Stimulated activated CD8-positive, alpha-beta memory T cell treated with anti-CD3 and anti-CD28 coated beads, Interleukin-15, amount 100 ng/mL, for 1 hour (primary cell): ENCODE measurements at places on chromosomes 16 and 17.

DNA sequence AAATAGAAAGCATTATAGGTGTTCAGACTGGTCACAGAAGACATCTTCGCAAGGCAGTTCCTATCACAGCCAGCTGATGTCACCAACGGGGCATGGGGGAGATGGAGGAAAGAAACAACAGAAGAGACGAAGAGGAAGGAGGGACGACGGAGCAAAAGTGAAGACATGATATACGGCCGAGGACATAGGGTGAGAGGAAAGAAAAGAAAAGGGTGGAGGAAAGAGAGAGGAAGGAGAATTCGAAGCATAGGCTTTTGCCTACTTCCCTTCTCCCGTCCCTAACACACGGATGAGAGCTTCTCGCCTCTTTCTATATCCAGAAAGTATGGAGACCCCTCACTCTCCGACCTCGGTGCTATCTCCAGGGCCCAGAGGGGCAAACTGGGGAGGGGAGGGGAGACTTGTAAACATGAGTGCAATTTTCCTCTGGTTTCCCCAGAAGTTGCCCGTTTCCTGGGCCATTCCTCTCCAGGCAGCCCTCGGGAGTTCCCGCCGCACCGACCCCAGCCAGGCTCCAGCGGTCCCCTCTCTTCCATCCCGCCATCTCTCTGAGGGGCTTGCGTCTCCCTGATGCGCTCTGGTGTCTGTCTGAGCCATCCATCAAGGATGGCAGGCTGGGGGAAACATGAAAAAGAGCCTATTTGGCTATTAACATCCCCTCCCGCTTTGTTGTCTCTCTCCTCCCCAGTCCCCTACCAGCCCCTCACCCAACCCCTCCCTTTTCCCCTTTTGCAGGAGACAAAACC, 26.0 kb downstream of the COPZ2 start:
- no peak for DNase-seq

- DNase-seq: no peak
Observed at GRCh38 chr17:16243801-16244567, 27.0 kb downstream of the PIGL start.

DNA sequence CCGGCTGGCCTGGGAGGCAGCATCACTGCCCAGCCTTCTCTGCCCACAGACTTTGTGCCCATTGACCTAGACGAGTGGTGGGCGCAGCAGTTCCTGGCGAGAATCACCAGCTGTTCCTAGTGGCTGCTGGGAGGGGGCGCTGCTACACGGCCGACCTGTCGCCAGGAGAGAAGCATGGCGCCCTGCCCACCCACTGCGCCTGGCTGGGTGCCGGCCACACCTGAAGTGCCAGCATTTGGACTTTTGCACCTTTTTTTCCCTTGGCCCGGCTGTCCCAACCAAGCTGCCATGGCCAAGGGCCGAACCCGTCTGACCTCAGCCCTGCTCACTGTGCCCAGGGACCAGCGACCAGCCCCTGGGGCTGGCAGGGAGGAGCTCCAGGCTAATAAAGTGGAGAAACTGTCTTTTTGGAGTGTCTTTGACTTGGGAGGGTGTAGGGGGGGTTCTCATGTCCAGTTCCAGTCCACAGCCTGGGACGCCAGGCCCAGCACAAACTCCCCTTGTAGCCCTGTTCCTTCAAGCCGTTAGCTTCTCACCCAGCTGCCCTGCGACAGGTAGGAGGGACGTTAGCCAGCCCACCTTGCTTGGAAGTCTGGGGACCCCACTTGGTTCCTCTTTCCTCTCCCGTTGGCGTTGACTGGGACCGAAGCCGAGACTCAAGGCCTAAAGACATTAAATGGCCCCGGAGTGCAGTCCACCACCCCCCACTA, 939 bp upstream of the WDR90 start:
- DNase-seq: no peak

DNA sequence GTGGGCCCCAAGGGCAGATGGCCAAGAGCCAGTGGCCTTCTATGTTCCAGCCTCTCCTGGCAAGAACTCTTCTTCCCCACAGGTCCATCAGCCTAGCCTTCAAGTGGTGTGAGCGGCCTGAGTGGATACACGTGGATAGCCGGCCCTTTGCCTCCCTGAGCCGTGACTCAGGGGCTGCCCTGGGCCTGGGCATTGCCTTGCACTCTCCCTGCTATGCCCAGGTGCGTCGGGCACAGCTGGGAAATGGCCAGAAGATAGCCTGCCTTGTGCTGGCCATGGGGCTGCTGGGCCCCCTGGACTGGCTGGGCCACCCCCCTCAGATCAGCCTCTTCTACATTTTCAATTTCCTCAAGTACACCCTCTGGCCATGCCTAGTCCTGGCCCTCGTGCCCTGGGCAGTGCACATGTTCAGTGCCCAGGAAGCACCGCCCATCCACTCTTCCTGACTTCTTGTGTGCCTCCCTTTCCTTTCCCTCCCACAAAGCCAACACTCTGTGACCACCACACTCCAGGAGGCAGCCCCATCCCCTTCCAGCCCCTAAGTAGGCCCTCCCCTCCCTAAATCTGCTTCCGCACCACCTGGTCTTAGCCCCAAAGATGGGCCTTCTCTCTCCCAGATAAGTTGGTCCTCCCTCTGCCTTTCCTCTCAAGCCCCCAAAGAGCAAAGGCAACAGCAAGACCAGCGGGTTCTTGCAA, 5.2 kb downstream of the G6PC3 start:
- DNase-seq: no peak

DNA sequence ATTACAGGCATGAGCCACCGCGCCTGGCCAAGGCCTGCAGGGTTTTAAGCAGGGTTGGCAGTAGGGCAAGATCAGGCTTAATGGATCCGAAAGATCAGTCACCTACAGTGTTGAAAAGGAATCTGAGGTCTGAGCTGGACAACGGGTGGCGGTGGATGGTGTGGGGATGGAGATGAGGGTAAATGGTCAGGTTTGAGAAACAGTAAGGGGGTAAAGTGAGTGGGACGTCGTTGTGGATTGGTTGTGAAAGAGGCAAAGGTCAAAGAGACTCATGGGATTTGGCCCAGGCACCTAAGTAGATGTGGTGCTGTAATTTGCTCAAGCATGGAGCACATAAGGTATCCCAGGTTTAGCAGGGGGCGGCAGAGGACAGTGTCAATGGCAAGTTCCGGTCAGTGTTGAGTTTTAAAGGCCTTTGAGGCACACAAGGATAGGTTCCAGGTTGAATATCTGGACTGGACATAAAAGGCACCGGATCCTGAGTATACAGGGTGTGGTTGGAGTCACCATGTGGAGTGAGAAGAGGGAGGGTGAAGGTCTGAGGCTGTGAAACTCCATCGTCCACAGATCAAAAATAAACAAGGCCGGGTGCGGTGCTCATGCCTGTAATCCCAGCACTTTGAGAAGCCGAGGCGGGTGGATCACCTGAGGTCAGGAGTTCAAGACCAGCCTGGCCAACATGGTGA, 1.1 kb upstream of the SLC16A5 start:
- DNase-seq: no peak

GRCh38 chr17:73785496-73785895, 141.3 kb upstream of the SDK2 start:
- no peak for DNase-seq

GRCh38 chr17:67707442-67707841, 10.3 kb upstream of the NOL11 start:
- DNase-seq: no peak

DNA sequence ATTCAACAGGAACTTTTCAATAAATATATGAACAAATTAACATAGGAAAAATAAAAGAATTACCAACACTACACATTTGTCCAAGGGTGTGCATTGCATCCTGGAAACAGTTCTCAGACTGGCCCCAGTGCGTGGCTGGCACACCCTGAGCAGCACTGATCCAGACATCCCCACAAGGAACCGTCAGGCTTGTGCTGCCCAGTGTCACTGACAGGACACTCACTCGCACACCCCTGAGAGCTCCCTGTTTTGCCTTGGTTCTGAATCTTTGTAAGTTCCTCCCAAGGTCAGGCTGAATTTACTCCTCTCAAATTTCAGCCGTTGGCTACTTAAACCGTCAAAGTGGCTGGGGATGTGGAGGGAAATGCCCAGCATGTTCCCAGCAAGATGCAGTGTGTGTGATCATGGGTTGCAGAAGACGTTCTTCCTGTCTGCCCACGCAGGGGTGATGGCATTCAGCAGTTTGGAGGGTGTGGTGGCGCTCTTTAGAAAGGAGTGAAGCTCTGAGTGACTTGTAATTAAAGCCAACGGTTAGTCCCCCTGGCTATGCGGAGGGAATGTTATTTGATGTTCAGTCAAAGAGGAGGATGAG, 1.7 kb downstream of the MT2A start:
- peak; percentile 29 for DNase-seq

DNA sequence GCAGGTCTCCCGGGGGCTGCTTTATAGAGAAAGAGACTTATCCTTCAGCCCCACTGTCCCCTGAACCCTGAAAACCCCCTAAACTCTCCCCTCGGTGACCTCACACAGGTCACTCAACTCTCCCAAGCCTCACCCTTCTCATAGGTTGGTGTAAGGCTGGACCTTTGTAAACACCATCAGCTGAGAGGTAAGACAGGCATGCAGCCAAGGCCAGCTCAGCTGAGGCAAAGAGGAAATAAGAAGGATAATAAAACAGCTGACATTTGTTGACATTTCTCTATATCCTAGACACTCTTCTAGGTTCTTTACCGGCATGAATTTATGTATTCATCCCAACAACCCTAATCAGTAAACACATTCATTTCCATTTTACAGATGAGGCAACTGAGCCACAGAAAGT, 134.3 kb downstream of the CCT6B start:
- no peak for DNase-seq
